ENCODE measurements at places on chromosomes 12 and 14.
A peak's percentile ranks its signal among the peaks of the same experiment; 100 is the strongest.

- DNase-seq = no peak
Observed at GRCh38 chr14:64421166-64421565, 33.0 kb downstream of the MTHFD1 start.

- no peak for DNase-seq
Observed at GRCh38 chr12:38744041-38744440, 161.3 kb downstream of the CPNE8 start.

GRCh38 chr14:75140620-75141019, 13.8 kb upstream of the NEK9 start:
- no peak for DNase-seq

- DNase-seq = no peak
Observed at GRCh38 chr12:54030442-54030801, 2.2 kb downstream of the HOXC6 start.

GRCh38 chr12:104741077-104741476, 217.0 kb downstream of the SLC41A2 start:
- no peak for DNase-seq

GRCh38 chr14:44113769-44114730, 393.0 kb downstream of the FSCB start:
- DNase-seq = no peak

GRCh38 chr14:60003991-60004390, 84.0 kb downstream of the LRRC9 start:
- no peak for DNase-seq

DNA sequence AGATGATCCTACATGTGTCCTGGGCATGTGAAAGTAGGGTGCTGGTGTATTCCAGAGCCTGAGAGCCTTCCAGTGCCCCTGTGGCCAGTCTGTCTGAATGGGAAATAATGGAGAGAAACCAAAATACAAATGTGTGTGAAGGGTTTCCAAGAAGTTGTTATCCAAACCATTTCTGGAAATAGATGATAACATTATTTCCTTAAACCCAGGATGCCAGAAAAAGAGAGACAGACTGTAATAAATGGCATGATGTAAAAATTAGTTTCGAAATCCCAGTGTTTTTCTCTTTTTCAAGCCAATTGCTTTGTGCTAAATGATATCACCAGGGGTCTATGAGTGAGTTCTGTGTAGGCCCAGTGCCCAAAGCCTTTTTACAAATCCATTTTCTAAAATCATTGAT, 175.3 kb downstream of the PHLDA1 start:
- no peak for DNase-seq

- DNase-seq = peak; percentile 66
Observed at GRCh38 chr14:101876555-101876938, 87.8 kb upstream of the DYNC1H1 start.

- no peak for DNase-seq
Observed at GRCh38 chr12:24760162-24760561, 188.7 kb downstream of the BCAT1 start.

DNA sequence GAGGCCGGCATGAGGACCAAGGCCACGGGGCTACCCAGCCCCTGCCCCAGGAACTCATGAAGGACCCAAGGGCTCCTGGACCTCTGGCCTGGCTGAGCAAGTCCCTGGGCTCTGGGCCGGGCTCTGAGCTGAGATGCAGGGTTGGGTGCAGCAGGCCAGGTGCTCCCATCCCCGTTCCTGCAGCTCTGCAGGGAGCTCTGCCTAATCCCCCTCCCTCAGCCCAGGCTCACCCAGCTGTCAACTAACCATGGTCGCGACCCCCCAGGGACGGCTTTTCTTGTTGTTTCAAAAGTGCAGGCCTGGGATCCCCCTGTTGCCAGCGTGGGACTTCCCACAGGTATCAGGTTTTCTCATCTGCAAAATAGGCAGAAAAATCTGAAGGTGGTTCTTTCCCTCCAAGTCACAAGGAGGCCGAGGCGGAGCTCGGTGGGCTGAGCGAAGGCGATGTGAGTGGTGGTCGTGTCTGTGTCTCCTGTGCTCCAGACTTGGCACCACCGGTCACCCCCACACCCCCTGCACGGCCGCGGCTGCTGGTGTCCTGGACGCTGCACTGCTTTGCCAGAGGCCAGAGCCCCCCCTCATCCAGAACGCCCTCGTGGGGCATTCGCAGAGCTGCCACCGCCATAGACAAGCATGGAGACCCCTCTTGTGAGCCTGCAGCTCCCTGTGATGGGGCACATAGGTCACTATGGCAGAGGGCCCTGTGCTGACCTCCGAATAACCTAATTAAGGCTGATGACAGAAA, 22.5 kb upstream of the GALNT9 start:
- DNase-seq = no peak

DNA sequence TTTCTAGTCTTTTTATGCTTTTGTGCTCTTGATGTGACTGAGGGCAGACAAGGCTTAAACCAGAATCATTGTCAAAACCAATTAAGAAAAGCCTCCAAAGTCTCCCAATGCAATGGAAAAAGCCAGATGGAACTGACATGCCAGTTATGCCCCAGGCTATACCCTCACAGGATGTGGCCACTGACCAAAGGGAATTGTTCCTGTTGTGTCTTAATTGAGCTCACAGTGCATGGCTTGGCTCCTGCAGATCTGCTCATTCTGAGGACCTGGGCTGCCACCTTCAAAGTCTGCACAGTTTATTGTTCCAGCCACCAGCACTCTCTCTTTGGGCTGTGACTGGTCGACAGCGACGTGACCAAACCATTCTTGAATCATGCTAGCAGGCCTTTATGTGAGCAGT, 17.1 kb upstream of the BICD1 start:
- DNase-seq = no peak

Data from stimulated activated CD4-positive, alpha-beta T cell treated with anti-CD3 and anti-CD28 coated beads, Interleukin-4, amount 100 ng/mL, for 1 hour (primary cell).